Left cardiac atrium (tissue), 4 donors: ENCODE measurements at places on chromosomes 16 and 17.

- peak; percentile 88 for DNase-seq
These were observed at the start of gene IFI35 for GRCh38 chr17:43006639-43007551. TSS of gene IFI35 (plus strand) at chr17:43006784. CDS start at chr17:43006948, 164 bp downstream.

GRCh38 chr16:52872731-52873130 is 180.0 kb downstream of the CHD9NB start:
- DNase-seq: no peak

GRCh38 chr16:61923629-61924028 is 112.6 kb downstream of the CDH8 start:
- no peak for DNase-seq

DNA sequence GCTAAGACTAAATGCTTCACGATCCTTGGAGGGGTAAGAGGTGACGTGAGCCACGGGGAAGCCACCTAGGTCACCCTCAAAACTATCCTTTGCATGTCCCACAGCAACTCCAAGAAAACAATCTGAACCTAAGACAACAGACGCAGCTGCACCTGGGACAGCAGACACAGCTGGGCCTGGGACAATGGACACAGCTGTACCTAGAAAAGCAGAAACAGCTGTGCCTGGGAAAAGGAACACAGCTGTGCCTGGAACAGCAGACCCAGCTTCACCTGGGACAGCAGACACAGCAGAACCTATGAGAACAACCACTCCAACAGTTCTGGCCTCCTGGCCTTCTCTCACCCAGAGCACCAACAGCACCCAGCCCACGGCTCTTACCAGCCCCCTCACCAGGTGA is 11.7 kb upstream of the CD300LD start:
- DNase-seq: no peak

GRCh38 chr16:84270071-84270470 is 24.6 kb upstream of the WFDC1 start:
- no peak for DNase-seq

DNA sequence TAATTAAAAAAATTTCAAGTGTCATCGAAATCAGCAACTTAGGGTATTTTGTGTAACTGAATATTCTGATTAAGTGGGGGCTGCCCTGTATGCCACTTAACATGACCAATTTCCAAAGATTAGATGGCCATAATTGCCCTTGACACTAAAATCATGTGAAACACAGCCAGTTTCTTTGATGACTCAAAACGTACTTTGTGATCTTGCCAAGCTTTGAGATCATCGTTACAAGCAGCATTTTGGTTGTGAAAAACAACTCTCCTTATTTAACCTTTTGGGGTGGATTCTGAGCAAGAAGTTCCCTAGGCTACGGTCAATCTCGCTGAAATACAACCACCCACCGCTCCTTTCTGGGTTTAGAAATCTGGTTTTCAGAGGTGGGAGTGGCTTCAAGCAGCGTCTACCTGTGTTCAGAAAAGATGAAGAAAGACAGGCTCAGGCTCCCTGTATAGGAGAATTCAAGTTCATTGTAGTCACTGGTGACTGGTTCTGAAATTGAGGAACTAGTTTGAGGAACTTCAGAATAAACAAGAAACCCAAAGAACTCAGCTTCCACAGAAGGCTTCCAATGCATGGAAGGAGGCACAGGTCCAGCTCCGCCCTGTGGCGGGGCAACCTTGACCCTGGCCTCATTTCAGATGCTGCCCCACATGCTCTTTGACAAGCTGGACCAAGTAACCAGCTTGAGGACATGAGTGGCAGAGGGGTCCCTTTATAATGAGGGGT is 9.4 kb downstream of the MAP3K14 start:
- no peak for DNase-seq

DNA sequence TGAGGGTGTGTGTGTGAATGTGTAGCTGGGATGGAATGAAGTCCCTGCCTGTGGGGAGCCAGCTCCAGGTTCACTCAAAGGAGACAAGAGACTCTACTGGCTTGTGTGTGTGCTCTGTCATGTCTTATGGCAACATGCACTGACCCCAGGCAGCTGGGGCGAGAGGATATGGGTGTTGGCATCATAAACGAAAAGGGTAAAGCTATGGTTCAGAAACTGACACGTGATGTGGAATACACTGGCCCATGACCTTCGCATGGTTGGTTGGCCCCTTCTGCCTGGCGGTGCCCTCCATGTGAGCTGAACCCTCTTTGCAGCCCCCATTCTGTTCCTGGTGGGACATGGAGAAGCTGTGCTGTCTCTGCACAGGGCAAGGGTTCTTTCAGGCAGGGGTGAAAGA is 21.9 kb downstream of the ZNF750 start:
- no peak for DNase-seq

DNA sequence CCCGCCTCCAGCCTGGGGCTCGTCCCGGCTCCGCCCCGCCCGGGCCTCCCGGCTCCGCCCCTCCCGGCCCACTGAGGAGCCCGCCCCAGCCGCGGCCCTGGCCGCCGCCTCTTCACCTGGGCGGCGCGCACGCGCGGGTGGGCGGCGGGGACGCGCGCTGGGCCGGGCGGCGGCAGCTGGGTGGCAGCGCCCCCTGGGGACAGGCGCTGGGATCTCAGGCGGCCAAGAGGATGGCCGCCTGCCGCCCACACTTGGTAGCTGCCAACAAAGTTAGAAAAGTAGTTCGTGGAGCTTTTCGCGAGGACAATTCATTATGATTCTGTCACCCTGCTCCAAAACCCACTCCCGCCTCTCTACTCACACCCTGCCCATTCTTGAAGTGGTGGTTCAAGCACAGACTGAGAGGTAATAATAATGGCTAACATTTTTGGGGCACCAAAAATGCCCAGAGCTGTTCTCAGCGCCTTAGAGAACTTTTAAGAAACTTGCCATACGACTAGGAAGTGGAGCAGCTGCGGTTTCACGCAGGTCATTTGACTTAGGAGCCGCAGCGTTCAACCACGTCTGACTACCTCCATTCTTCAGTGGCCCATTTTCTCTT is 340 bp upstream of the MYO1D start:
- DNase-seq: peak; percentile 94

DNA sequence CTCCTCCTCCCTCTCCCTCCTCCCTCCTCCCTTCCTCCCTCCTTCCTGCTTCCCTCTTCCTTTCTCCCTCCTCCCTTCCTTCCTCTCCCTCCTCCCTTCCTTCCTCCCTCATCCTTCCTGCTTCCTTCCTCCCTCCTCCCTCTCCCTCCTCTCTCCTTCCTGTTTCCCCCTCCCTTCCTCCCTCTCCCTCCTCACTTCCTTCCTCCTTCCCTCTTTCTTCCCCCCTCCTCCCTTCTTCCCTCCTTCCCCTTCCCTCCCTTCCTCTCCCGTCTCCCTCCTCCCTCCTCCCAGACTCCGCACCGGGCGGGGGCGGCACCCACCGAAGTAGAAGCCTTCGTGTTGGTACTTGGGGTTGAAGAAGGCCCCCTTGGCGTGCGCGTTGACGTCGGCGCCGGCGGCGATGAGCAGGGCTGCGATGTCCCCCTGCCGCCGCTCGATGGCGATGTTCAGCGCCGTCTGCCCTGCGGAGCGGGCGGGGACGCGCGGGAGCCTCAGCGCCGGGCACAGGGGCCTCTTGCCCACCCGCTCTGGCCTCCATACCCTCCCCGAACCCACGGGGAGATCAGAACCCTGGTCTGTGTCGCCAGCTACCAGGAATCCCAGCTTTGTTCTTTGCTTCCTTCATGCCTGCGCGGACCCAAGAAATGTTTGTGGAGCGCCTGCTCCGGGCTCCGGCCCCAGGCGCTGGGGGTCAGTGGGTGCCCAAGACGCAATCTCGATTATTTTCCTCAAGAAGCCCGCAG is 22.2 kb downstream of the TRPV3 start:
- DNase-seq: peak; percentile 74

DNA sequence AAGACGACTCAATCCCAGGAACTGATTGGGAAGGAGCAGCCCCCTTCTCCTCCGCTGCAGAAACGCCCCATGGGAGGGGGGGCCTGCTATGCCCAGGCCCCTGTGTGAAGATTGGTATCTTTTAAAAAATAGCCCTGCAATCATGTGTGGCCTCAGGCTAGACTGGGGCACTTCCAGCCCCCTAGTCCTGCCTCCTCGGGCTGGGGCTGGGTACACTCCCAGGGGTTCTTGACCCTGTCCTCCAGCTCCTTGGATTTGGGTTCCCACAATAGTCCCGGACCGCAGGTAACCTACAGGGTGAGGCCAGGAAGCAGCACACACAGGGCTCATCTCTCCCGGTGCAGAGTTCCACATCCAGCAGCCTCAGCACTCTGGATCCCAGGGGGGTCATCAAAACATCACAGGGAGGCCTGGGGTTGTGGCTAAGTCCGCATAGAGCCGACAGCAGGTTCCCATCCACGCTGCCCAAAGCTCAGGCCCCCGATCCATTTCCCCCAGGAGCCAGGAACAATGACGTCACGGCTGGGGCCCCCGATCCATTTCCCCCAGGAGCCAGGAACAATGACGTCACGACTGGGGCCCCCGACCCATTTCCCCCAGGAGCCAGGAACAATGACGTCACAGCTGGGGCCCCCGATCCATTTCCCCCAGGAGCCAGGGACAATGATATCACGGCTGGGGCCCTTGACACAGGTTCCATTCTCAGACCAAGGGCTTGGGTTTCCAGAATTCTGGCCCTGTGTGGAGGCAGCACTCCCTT is 202.4 kb downstream of the IRF8 start:
- no peak for DNase-seq

DNA sequence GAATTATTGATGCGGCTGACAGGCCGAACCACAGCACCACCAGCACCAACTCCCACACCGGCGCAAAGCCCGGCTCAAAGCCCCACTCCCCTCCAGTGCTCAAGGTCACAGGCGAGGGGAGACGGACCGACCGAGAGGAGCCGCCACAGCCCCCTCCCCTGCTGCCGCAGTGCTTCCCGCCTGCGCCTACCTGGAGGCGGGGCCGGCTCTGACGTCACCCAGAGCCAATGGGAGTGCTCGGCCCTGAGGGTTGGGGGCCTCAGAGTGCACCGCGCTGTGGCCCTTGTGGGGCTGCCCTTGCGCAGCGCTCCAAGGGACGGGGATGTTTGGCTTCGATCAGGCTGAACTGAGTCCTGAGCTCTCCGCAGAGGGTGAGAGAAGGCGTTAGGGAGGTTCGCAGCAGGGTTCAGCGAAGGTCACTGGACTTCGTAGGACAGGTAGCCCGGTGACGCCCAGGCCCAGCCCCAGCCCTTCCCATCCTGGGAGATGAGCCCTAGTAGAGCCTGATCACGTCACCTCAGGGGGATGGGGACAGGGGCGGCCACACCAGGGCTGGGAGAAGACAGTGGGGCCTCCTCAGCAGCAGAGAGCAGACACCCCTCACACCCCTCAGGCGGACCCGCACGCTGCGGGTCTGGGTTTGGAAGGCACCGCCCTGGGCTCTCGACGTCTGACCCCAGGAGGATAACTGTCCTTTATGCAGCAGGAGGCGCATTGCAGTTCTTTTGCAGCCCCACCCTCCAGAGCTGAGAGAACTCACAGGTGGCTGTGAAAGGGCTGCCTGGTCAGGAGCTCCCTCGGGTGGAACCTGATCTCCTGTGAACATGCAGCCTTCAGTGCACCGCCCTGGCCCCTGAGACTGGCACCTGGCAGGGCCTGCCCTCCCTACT is 1.5 kb downstream of the NDRG4 start:
- DNase-seq: peak; percentile 32

GRCh38 chr17:54269881-54270280 is 447.2 kb downstream of the KIF2B start:
- DNase-seq: no peak

- DNase-seq: no peak
These were observed 401.6 kb downstream of the NPIPA7 start for GRCh38 chr16:16780588-16780987.

DNA sequence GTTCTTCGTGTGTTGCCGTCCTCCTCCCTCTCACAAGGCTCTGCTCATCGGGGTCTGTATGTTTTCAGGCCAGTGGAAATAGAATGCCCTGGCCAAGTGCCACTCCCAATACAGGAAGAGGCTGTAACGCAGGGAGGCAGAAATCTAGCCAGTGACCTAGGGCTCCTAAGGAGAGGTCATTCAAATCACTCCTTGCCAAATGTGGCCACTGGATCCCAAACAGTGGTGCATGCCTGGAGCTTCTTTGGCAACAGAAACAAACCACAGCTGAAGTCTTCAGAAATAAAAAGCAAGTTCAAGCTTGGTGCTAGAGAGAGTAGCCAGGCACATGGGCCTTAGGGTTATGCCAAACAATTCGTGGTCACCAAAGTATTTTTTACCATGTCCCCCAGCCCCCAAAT is 66.1 kb downstream of the SMG6 start:
- DNase-seq: peak; percentile 79
